ENCODE measurements at places on chromosomes 6 and 20.

GRCh38 chr20:56247954-56248782, at the start of gene MC3R:
MC3R (plus strand) TSS chr20:56248732; CDS start chr20:56248844, 112 bp downstream.
- DNase-seq: peak; percentile 24

- no peak for DNase-seq
Observed at GRCh38 chr20:43710370-43711044, 16.3 kb downstream of the GTSF1L start.

DNA sequence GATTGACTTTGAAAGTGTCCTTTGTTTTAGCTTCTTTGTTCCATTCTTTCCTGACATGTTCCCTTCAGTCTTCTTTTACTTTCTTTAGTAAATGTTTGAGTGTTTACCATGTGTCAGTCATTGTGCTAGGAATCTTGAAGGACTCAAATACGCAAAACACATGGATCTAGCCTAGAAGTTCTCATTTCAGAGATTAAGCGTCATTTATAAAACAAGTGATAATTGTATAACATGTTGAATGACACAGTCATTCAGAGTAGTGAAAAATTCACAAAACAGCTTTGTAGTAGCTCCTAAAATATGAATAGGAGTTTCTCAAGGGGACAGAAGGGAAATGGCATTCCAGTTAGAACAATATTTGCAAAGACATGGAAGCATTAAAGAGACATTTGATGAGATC, 66.9 kb downstream of the MACROD2 start:
- DNase-seq: no peak

GRCh38 chr20:10511509-10512251, 76.6 kb downstream of the SLX4IP start:
- peak; percentile 99 for DNase-seq

DNA sequence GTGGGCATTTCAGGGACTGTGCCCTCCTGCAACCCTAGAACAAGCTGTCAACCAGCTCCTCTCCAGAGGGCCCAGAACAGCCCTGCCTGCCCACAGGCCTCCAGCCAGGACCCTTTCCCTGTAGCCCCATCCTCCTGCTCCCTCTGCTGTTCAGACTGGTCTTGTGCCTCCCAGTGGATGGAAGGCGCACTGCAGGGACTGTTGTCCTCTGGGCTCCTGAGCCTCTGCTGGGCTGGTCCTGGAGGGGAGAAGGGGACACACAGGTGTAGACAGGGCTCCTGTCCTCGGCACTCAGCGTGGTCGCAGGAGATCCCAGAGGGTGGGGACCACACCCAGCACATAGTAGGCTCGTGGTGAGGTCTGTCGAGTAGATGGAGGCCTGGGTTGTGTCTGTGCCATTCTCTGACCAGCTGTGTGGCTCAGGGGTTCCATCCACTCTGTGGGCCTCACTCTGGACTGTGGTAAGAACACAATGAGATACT, 11.5 kb downstream of the ITPR3 start:
- peak; percentile 49 for DNase-seq

- DNase-seq: peak; percentile 24
Observed at GRCh38 chr6:22029171-22029570, 267.7 kb downstream of the PRL start.

DNA sequence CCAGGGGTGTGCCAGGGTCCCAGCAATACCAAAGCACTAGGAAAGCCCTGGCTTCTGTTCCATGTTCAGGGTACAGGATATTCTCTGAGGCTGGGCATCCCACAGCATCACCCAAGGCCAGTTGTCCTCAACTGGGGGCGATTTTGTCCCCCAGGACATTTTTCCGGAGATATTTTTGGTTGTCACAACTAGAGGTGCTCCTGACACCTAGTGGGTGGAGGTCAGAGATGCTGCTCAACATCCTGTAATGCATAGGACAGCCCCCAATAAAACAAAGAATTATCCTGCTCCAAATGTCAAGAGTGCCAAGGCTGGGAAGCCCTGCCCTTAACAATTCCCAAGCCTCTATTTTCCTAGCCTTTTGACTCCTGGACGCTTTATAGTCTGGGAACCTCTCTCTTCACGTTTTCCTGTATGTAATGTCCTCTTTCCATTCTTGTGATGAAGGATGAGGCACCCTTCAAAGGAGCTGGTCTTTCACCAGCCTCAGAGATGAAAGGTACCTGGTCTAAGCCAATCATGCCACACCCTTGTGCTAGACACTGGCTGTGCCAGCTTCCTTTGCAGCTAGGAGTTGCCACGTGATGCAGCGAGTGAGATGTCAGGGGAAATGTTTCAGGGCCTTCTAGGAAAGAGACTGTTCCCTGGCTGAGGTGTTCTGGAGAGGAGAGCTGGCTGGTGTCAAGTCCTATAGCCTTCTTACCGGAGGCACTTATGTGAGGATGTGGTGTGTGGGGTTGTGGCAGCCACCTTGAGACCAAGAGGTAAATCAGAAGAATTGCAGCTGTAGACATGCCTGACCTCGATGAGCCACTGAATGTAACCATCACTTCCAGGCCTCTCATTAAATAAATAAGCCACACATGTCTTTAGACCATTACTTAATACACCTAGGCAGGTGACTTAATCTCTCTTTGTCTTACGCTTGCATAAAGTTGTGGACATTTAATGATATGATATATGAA, 23.4 kb upstream of the KCNG1 start:
- no peak for DNase-seq

DNA sequence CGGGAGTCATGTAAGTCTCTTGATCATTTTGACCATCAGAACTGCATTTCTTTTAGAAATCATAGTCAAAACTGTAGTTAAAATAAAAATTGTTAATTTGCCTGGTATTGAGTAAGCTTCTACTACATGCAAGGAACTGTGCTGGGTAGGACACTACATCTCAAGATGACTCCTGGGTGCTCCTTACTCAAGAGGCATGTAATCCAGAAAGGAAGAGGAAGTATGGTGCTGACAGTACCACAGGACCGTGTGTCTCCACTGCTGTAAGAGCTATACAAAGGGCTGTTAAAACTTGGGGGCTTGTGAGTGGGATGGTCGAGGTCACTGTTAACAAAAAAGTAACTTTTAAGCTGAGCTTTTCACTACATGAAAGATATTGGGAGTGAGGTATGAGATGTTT, 508.3 kb upstream of the SOX4 start:
- no peak for DNase-seq

GRCh38 chr6:6560909-6561308, 27.6 kb upstream of the LY86 start:
- no peak for DNase-seq

GRCh38 chr6:73675466-73676098, 20.4 kb upstream of the CD109 start:
- peak; percentile 69 for DNase-seq

DNA sequence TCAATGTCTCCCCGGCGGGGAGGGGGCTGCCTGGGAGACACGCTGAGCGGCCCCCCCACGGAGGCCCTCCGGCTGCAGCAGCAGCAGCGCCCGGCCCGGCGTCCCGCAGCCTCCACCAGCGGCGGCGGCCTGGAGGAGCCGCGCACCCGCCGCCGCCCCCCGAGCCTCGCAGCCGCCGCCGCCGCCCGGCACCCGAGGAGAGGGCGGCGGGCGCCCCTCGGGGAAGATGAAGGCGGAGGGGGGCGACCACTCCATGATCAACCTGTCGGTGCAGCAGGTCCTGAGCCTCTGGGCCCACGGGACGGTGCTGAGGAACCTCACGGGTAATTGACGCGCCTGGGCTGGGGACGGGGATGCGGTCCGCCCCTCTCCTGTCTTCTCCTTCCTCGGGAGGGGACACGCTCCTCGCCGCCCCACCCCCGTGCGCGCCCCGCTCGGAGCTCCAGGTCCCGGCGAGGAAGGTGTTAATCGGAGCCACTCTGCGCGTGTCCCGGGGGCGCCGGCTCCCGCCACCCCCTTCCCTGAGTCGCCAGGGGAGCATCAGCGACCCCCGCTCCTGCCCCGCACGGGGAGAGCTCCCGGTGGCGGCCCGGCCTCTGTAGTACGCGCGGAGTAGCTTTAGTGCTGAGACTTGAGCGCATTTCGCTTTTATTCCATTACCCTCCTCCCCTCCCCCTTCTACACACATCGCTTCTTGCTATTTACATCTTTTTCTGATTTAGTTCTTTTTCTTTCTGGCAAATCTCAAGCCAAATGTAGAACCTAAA, 686 bp downstream of the TMEM170B start:
- peak; percentile 31 for DNase-seq

DNA sequence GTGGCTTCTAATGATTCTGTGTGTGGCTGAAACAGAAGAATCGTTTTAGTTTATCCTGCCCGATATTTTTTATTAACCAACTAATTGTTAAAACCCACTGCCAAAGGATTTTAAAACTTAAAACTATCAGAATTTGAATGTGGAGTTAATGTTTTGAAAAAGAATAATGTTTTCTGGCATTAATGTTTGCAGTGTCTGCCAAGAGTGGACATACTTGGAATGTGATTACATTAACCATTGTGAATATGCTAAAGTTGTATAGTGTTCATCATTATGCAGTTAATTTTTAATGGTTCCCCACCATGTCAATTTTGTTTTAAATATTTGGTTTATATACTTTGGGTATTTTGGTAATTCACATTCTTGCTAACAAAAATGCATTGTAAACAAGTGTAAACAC, 24.4 kb downstream of the DCBLD1 start:
- DNase-seq: no peak

DNA sequence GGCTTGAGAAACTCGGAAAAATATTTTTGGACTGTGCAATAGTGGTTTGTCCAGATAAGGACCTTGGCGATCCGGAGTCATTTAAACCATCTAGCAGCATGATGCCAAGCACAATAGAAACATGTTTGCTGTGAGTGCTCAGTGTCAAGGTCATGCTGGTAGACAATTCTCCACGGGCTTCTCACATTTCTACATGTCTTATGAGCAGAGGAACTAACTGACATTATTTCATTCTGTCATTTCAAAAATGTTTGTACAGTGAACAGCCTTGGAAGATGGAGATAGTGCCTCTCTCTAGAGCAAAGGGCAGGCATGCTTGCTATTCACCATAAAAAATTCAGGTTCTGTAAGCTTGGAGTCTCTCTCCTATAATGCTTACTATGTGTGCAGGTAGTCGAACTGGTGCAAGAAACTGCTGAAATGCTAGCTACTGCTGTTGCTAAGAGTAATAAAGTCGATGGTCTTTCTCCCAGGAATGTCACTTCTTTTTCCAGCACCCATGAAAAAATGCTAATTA, 25.4 kb upstream of the CCN2 start:
- DNase-seq: peak; percentile 87

DNA sequence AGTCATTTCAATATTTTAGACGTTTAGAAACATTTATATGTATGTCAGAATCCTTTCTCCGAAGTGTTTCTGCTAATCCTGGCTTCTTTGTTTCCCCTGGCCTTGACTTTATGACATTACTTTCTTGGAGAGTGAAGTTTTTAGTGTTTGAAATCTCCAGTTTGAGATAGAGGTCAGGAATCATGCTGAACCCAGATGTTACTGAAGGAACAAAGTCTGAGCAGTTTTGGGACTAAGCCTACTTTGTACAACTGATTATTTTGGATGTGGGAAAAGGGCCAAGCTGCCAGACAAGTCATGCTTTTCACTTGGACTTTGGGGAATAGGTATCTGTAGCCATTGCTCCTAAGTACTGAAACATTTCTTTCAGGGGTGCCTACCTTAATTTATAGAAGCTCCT, 2.3 kb downstream of the RNF144B start:
- no peak for DNase-seq

- DNase-seq: peak; percentile 52
Observed at GRCh38 chr6:167350731-167351655, 26.1 kb downstream of the TTLL2 start.

DNA sequence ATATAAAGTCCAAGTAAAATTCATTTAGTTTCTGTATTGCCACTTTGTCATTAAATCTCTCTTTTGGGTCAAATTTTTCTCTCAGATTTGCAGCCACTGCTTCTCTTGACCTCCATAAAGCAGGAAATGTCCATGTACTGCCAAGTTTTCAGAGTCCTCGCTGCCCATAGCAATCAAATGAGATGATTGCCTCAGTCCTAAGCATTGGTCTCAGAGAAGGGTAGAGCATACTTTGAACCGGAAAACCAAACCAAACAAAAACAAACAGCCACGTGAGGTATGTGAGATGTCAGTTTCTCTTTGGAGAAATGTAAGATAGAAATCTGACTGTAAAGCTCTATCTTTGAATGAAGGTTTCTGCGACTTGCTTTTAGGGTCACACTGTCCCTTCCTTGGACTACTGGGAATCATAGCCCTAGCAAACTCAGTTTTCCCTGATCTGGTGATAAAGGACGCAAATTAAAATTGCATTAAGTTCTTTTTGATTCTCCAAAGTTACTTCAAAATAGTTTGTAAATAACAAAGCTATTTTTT, 505.4 kb upstream of the CITED2 start:
- DNase-seq: peak; percentile 80

DNA sequence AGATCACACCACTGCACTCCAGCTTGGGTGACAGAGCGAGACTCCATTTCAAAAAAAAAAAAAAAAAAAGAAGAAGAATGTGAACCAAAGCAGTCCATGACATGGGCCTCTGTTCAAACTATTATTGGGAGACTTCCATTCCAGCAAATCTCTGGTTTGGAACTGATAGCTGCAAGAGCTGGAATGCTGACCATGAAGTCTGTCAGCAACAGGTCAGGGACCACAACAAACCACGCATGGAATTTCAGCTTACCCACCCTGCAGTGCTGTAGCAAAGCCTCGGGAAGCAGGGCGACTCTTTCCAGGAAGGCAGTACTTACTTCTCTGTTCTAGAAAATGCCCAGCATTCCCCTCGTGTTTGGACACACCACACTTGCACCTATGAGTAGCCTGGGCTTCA, 34.1 kb upstream of the TBC1D7 start:
- DNase-seq: peak; percentile 38

DNA sequence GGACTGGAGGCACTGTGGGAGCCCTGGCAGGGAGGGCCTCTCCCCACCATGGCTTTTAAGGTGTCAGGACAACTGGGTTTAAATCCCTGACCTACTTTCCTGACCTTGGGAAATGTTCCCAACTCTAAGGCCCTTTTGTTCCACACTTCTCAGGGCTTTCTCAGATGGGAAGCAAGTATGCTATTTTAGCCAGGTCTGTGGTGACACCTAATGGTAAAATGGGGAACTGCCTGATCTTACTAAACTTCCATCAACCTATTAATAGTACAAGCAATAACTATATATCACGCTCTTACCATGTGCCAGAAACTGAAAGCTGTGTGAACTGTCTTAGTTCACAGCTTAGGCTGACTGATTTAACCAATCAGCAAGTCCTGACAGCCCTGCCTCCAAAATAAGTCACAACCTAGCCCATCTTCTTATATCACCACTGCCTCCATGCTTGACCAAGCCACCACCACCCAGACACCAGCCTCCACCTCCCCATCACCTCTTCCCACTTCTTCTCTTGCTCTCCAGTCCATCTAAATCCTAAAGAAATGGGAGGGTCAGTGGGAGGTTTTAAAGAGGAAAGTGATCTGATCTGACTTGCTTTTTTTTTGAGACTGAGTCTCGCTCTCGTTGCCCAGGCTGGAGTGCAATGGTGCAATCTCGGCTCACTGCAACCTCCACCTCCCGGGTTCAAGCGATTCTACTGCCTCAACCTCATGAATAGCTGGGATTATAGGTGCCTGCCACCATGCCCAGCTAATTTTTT, 6.9 kb upstream of the BLCAP start:
- DNase-seq: peak; percentile 83

DNA sequence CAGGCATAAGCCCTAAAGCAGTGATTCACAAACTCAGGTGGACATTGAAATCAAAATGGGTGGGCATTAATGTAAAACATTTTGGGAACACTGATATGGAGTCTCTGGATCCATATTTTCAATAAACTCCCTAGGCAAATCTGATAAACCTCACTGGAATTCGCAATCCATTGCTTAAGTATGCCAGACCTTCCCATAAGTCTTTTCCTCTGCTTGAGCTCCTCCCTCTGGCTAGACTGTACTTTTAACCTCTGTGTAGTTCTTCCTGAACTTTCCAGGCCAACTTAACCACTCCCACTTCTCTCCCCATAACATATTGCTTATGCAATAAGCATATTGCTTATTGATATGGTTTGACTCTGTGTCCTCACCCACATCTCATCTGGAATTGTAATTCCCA, 629.7 kb upstream of the IMPG1 start:
- peak; percentile 37 for DNase-seq
